ENCODE measurements at places on chromosomes 1 and 21.

GRCh38 chr21:40686526-40686925 lies 160.4 kb downstream of the DSCAM start:
- DNase-seq, result no peak

DNA sequence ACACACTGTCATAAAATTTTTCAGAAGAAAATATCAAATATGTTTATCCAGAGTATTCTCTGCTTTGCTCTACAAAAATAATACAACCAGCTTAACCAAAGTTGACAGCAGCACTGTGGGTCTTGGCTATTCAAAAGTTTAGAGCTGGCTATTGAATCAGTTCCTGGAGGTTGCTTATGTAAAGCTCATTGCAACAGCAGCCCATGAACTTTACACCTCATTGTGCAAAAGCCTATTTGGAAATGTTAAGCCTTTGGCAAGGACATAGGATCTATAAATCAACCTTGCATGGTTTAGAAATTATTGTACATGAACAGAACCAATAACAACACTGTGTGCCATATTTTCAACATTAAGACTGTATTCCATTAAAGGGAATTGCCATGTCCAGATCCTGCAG lies 714.9 kb downstream of the ADGRL2 start:
- peak; percentile 2 for DNase-seq

GRCh38 chr21:30719401-30719800 lies 824 bp upstream of the KRTAP21-3 start:
- no peak for DNase-seq

DNA sequence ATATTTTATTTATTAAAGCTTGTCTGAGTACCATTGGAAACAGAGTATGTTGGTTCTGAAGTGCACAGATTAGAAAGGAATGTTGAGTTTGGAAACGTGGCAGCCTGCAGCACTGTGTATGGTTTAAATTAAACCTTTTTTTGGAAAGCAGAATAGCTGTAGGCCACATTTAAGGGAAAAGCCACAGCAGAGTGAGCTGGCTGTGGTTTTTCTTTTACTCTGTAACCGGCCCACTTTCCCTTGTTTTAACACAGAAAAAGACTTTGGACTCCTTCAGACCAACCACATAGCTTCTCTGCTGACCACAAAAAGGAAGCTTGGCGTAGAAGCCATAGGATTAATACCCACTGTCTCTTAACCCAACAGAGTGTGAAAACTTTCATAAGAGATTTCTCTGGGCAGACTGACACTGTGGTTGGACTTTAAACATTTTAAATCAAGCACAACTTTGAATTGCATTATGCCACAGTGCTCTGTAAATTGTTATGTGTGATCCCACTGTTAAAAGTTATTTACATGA lies 75.2 kb downstream of the NFIA start:
- DNase-seq, result peak; percentile 63

- no peak for DNase-seq
These were observed 165.9 kb downstream of the ACTL8 start for GRCh38 chr1:17920881-17921640.

DNA sequence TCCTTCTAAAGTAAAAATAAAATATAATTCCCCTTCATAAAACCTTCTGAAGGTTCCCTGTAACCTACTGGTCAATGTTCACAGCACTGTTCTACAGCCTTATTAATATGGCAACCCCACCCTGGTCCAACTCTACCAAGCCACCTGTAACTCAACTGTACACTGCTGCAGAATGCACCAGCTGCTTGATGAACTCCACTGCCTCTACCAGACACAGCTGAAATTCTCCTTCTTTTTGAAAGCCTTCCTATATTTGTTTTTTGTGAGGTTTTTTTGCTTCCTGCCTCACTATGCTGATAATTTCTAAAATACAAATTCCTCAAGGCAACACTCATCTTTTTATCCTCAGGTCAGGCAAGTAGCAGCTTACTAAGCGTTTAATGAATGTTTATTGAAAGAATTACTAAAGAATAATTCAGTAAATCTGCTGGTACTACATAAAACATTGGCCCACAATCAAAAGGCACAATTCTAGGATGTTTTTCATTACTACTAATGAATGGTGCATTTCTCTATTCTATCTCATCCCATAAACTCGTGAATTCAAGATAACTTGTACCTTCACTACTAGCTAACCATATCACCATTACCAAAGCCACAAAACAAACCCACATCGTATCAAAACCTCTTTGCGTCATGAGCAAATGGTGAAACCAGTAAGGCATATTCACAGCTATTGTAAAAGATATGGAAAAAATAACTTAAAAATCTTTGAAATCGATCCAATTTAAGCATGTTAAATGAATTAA lies 2.4 kb downstream of the SSX2IP start:
- DNase-seq, result no peak

DNA sequence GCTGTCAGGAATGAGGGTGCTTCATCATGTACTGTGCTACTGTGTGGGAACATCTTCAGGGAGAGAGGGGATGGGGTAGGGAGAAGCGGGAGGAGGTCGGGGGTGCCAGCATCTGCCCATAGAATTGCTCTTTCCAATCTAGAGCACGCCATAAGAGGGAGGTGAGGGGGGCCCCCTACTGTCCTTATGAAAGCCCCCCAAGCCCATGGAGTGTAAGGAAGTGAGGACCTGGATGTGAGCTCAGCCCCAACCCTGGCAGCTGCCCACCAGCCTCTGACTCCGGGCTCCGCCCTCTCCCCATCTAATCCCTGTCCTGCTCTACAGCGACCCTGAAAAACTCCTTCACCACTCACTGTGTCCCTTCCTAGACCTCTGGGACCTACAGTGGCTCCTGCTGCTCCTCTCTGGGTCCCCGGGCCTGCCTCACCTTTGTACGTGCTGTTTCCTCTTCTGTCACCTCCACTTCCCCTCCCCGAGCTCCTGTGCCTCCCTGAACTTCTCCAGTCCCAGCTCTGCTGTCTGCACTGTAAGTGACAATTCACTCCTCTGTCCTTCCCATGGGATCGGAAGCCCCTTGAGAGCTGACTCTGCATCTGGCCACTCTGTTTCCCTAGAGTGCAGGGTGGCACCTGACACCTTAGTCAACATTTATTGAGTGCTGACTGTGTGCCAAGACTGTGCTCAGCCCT lies 269.4 kb downstream of the PTPRU start:
- DNase-seq, result no peak

DNA sequence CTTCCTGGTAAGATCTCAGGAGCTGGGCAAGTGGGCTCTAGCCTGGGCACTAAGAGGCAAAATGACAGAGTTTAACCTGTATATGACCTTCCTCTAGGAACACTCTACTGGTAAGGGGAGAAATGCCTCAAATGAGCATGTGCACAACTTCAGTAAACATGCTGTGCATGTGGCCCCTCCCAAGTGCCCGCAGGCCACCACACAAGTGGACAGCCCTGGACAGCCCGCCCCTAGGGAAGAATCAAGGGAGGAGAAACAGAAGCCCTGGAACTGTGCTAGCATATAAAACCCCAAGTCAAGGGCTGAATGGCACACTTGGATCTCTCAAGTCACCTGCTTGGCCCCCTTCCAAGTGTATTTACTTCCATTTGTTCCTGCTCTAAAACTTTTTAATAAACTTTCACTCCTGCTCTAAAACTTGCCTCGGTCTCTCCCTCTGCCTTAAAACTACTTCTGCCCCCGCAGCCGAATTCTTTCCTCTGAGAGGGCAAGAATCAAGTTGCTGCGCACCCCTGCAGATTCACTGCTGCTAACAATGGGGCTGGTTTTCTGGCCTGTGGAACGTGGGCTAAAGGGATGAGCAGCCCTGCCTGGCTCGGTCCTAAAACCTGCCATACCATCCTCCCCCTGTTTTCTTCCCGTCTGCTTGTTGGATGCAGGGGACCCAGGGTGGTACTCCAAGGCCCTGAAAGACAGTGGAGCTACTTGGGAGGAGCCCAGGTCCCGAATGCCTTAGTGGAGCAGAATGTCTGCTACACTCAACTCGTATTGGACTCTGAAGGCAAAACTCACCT lies 93.5 kb downstream of the IER5 start:
- no peak for DNase-seq

GRCh38 chr1:37480581-37481288 lies 6.4 kb downstream of the ZC3H12A start:
- no peak for DNase-seq

DNA sequence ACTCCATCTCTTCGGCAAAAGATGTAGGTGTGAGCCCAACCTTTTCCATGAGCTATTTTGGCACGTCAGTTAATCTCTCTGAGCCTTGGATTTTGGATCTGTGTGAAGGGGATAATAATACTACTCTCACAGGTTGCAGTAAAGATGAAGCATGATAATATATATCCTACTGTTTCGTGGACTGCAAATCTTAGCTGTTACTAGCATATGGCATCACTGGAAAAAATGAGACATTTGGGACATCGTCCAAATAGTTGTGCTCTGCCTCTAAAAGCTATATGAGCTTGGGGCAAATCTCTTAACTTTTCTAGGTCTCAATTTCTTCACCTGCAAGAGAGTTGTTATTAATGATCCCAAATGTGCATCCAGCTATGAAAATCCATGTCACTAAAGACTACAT lies 147.4 kb upstream of the ZRANB2 start:
- no peak for DNase-seq

DNA sequence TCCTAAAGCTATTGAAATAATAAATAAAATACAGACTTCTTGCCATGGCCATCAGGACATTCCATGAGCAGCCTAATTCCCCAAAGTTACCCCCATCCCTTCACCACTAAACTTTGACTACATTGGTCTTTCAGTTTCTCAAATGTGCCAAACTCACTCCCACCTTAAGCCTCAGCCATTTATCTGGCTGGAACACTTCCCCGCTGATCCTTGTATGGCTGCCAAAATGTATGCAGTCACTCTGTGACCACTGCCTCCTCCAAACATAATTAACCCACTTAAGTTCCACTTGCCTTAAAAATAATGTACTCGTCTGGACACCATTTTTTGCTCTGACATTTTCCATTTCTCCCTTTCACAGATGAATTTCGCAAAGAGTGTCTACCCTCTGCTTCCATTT lies 407.4 kb downstream of the NTNG1 start:
- no peak for DNase-seq

- peak; percentile 88 for DNase-seq
These were observed 5.8 kb upstream of the IKBKE start for GRCh38 chr1:206464456-206464964.

DNA sequence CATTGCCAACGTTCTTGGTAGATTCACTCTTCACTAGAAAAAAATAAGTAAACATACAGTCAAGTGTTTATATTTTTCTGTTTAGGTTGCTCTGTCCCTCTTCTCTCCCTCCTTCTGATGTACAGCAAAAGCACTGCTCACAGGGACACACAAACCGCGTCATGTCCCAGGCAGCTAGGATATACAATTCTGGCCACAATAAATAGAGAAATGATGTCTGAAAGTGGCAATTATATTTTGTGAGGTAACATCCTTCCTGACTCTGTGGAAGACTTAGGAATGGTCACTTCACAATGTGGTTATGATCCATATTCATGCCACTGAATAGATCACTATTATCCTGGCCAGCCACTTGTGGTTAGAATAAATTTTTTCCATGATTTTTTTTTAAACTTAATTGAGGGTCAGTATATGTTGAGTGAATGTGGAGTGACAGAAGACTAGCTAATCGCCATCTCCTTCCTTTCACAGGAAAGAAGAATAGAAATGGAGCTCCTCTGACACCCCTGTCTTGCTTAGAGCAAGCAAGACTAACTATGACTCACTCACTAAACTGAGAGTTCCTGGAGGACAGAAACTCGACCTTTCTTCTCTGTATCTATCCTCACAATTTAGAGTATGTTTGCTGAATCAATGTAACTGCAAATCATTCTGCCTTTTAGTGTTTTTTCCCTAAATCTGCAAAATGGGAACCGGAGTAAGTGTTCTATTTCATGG lies 54.0 kb downstream of the ZNHIT6 start:
- DNase-seq, result no peak

GRCh38 chr1:9909234-9910046 lies 629 bp downstream of the CTNNBIP1 start:
- no peak for DNase-seq

- no peak for DNase-seq
These were observed 229.7 kb downstream of the C1orf94 start for GRCh38 chr1:34406377-34406776.

DNA sequence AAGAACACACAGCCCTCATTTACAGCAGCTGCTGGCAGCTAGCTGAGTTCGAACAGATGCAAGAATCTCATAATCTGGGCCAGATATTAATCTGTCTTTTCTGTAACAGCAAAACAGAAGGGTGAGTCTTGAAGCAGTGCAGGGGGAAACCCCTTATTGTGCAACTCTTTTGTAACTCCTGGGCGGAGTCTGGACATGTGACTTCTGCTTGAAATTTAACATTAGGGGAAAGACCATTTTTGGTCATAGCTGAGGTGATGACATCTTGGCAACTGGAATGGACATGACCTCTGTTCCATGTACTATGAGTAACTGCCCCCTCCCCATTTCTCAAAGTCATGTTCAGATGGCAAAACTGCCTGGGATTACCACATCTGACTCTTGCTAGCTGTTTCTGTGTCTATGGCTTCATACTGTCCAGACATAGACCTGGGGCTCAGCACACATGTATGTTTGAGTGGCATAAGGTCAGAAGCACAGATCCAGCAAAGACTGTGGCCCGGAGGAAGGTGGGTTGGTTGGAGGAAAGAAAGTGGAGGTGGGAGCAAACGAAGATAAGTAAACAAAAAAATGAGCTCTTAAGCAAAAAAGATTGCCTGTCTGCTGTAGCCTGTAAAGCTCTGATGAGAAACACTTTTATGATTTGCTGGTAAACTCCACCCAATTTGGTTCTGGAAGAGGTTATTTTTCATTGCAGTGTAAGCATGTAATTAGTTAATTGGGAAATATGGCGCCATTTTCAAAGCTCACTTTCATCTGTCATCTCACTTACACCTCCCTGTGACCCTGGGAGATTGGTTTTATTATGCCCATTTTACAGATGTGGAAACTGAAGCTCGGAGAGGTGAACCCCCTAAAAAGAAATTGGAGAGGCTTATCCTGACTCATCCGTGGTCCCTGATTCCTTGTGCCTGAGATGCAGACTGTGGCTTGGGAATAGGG lies 26.1 kb downstream of the ETS2 start:
- peak; percentile 99 for DNase-seq

- no peak for DNase-seq
These were observed 43.6 kb downstream of the FAAH start for GRCh38 chr1:46437723-46438122.

- no peak for DNase-seq
These were observed 50.1 kb upstream of the RGS18 start for GRCh38 chr1:192108161-192108560.

DNA sequence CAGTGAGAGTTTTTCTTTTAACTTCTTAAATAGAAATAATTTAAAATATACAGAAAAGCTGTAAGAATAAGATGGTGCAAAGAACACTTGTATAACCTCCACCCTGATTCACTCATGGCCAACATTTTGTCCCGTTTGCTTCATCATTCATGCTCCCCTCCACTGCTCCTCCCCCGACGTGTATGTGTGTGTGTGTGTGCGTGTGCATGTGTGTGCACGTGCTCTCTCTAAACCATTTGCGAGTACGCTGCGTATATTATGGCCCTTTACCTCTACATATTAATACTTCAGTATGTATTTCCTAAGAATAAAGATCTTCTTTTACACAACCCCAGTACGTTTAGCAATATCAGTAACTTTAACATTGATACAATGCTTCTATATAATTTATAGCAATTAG lies 43.0 kb downstream of the TRAF5 start:
- no peak for DNase-seq

GRCh38 chr1:220432408-220432807 lies 95.5 kb upstream of the MARK1 start:
- no peak for DNase-seq

GRCh38 chr1:202250982-202251381 lies 57.4 kb downstream of the LGR6 start:
- DNase-seq, result no peak
